AG09309 (cell line): ENCODE measurements at places on chromosomes 13 and 19.

GRCh38 chr13:49302817-49303216, 55.1 kb downstream of the CDADC1 start:
- no peak for DNase-seq

DNA sequence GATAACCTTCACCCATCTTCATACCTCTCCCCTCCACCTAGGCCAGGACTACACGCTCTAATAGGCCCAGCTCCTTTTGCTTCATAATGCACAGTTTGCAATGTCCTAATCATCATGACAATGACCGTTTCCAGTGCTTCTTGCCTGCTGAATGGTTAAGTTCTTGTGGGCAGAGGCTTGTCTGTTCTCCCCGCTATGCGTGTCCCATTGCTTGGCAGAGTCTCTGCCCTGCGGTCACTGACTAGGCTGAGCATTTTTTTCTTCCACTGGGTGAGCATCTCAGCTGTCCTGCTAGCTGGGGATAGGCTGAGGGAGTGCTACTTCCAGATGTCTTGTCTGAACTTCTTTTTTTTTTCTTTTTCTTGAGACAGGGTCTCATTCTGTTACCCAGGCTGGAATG, 314.7 kb downstream of the UQCRFS1 start:
- DNase-seq, result no peak

DNA sequence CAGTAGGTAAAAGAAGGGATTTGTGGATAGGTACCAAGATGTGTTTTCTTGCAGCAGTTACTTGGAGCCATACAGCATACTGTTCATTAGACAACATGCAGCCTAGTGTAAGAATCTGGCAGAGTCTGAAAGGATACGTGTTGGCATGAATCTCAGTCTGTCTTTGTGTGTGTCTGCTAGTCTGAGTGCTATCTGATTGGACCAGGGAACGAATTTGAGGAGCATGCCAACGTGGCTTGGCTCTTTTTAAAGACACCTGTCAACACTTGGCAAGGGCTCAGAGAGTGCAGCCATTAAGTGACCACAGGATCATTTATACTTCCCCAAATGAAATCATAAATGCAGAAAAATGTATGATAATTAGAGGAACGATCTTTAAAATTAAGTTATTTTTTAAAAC, 27.6 kb upstream of the ATXN8OS start:
- DNase-seq, result no peak

GRCh38 chr13:28741084-28741491, 22.3 kb upstream of the SLC46A3 start:
- DNase-seq, result no peak

DNA sequence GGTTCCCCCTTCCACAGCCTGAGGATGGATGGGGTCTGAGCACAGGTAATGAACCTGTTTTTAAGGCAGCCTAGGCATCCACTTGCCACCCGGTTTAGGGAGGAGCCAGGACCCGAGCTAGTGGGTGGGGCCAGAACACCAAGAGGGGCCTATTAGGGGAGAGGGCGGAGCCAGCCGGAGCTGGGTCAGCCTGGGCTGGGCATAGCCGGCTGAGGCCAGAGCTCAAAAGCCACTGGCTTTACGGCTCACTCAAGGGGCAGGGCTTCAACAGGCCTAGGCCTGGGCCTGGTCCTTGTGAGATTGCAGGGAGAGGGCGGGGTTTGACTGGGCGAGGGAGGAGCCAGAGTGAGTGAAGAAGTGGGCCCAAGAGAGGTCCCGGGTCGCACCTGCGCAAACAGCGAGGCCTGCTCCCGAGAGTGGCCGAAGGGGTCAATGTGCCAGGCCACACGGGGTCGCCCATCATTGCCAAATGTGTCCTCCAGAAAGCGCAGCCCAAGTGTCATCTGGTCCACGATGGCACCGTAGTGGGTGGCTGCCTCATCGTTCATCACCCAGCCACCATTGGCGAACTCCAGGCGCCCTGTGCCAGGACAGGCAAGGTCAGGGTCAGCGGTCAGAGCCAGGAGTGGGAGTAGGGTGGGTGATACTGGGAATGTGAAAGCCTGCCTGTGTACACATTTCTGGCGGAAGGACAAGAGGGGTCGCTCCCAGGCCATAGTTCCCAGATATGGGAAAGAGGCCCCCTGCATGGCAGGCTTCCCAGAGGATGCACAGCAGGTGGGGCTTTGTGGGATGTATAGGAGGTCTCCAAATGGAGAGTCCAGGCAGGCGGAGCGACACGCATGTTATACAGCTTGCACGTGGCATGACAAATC, 1.9 kb downstream of the MAN2B1 start:
- DNase-seq, result no peak

DNA sequence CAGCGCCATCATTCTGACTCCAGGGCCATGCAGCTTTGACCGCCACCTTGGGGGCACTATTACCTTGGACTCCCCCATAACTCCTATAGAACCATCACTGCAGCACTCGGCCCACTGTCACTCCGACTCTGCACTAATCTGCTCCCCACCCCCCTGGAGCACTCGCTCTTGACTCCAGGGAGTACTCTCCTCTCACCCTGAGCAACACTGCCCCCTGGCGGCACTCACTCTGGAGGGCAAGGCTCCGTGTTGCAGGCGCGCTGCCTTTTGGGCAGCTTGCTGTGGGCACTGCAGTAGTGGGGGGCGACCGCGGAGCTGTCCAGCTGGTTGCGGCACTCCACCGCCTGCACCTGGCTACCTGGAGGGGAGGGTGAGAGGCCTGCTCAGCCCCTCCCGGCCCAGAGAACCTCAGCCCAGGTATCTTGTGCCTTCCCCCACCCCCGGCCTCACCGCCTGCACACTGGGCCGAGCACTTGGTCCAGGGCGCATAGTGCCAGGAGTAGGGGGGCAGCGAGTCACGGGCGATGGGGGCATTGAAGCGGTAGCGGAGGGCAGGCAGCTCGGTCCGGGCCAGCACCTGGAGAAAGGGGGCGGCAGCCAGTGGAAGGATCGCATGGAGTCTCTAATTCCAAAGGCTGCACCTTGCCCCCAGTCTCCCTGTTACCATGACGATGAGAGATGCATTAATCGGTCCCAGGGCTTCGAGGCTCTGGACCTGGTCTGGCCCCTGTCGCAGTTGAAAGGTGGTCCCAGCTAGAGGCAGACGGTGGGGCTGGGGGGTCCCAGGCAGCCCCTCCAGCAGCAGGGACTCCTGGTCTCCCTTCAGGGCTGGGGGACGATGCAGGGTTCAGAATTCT, 8.9 kb upstream of the MYO1F start:
- no peak for DNase-seq

DNA sequence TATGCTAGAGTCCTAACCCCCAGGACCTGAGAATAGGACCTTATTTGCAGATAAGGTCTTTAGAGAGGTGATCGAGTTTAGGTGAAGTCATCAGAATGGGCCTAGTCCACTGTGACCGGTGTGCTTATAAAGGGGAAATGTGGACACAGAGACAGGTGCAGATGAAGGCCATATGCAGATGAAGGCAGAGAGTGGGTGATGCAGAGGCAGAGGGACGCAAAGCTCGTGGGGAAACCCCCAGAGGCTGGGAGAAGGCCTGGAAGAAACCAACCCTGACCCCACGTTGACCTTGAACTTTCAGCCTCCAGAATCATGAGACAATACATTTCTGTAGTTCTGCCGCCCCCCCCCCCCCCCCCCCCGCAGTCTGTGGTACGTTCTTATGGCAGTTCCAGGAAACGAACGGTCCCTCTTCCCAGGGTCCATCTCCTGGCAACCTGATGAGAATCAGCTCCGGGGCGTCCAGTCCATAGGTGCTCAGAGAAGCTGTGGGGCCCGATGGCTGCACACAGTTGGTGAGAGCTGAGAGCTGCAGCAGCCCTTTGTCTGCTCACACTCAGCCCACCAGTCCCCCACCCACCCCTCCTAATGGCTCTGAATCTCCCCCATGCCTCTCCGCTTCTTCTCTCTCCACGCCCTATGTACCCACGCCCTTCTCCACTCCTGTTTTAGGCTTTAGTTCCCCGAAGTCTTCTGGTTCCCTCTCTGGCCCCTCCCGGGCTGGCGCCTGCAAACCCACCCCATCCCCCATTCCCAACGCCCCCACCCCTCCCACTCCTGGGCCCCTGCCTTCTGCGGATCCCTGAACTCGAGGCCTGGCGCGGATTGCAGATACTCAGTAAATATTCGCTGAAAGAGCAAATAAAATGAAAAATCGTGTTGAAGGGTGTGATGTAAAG, 218.3 kb upstream of the MAB21L1 start:
- no peak for DNase-seq

- no peak for DNase-seq
Measured at GRCh38 chr13:66967811-66968597, 262.1 kb downstream of the PCDH9 start.

- DNase-seq, result no peak
Measured at GRCh38 chr13:111952814-111953213, 114.1 kb upstream of the SOX1 start.

DNA sequence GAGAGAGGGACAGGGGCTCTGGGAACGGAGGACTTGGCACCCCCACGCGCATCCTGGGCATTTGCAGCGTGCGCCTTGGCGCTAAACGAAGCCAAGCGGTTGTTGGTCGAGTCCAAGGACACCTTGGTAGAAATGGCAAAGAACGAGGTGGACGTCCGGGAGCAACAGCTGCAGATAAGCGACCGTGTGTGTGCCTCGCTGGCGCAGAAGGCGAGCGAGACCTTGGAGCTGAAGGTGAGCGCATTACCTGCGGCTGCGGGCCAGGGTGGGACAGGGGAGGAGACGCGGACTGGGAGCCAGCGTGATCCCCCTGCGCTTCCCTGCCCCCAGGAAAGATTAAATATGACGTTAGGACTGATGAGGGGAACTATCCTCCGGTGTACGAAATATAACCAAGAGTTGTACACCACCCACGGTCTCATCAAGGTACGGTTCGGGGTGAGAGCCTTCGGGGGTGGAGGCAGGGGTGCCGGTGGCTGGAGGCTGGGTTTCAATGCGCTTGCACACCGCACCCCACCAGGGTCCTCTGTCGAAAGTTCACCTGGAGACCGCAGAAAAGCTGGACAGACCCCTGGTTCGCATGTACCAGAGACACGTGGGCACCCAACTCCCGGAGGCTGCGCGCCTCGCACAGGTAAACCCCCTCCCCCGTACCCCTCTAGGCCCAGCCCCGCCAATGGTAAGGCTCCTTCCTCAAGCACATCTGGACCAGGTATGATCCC, 27.8 kb upstream of the CASP14 start:
- no peak for DNase-seq

DNA sequence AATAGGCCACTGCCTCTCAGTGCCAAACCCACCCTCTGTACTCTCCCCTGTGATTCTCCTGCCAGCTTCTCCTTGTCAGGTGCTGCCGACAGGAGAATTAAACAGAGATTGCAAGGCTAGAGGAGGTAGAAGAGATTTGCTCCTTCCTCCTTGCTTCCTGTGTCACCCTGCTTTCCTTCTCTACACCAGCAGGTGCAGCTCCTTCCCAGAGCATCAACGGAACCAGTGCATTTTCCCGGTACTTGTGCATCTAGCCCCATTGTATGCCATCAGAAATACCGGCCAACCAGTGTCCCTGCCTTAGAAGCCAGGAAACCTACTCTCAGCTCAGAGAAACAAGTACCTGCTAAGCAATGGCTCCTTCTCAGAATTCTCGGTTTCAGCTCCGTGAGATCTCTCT, 253.2 kb downstream of the SUCLA2 start:
- no peak for DNase-seq

GRCh38 chr13:30148171-30148754, 159.1 kb downstream of the KATNAL1 start:
- no peak for DNase-seq

DNA sequence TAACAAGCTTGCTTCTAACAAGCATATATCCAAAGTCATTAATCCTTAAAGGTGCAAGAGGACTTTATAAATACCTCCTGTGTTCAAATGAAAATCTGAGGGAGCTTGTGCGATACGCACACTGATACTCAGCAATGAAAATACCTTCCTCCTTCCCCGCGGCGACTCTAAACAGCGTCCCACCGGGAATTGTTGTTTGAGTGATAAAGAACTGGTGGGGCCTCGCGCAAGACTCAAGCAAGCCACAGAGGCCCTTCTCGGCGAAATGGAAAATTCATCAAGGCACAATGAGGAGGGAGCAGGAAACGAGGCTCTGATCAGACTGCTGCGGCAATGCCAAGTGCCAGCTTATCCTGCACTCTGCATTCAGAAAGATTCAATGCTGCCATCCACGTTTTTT, 126.7 kb downstream of the ABCC4 start:
- DNase-seq, result no peak

GRCh38 chr13:36432106-36432544, at the start of gene CCNA1:
CCNA1 (plus strand) TSS chr13:36432495; CDS start chr13:36433057, 562 bp downstream.
- no peak for DNase-seq

GRCh38 chr19:35216833-35217648, 11.5 kb downstream of the FAM187B start:
- no peak for DNase-seq

- peak; percentile 16 for DNase-seq
Measured at GRCh38 chr19:56132316-56132822, 8.7 kb upstream of the ZNF444 start.

- peak; percentile 59 for DNase-seq
Measured at GRCh38 chr19:28961772-28962500, 251.0 kb downstream of the UQCRFS1 start.

GRCh38 chr13:66513728-66514127, 716.4 kb downstream of the PCDH9 start:
- no peak for DNase-seq

DNA sequence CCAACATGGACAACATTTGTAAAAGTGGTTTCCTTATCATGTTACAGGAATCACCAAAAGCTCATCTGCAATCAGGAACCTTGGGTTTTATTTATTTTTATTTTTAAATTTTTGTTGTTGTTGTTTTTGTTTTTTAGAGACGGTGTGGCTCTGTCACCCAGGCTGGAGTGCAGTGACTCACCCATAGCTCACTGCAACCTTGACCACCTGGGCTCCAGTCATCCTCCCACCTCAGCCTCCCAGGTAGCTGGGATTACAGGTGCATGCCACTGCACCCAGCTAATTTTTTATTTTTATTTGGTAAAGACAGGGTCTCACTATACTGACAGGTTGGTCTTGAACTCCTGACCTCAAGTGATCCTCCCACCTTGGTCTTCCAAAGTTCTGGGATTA, 13.6 kb upstream of the SERP2 start:
- no peak for DNase-seq

GRCh38 chr13:70571221-70571620, 463.0 kb upstream of the KLHL1 start:
- no peak for DNase-seq

DNA sequence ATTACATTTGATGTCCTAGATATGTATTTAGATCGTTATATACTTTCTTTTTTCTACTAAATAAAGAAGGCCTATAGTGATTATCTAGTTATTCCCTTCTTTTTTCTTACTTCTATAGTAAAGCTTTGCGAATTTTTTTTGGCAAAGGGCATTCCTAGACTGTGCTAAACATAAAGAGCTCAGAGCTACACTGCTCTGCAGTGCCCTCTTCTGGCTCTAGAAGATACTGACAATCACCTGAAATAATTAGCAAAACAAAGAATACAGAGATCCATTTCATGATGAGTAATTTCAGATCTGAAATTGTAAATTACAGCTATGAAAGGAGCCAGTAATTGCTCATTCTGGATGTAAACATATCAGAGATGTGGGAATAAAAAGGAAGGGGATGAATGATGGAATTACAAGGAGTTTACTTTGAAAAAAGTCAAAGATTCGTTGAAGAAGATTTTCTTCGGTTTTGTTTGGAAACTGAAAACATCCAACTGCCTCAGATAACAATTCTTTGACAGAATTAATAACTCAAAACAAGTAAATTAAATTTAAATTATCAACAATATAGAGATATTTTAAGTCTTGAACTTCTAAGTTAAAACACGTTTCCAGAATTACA, 288.5 kb downstream of the NALCN start:
- no peak for DNase-seq
